ENCODE measurements at places on chromosomes 11 and 22.

- no peak for DNase-seq
Measured at GRCh38 chr11:120660024-120660565, 148.5 kb downstream of the GRIK4 start.

DNA sequence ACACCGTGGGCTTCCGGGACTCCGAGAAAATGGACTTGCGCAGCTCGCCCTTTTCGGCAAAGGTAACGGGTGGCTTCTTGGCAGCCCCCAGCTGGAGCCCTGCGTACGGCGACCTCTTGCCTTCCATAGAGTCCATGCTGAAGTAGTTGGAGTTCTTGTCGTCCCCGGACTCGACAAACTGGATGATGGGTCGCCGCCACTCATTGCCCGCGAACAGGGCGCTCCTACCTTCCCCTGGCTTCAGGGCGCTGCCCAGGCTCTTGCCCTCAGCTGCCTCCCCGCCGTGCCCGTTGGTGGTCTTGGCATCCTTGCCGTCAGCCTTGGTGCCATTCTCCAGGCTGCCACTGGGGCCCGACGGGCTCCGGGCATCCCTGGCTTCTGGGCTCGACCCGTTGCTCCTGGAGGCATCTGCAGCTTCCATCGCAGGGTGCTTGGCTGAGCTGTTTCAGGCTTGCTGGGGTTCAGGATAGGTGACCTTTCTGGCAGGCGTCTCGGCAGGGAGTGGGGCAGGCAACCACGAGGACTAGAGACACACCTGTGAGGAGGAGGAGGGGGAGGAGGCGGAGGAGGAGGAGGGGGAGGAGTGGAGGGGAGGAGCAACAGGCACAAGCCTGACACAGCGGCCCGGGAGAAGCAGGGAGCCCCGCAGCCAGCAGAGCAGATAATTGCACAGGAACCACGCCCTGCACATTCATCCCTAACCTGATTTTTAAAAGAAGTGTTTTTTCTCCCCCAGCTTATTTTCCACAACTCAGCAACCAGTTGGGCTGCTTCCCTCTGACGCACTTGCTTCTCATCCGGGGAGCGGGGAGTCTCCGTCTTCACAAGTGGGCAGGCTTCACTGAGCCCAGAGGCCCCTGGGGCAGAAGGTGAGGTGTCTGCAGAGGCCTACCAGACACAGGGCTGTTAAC is at the start of gene TRIM29:
Gene TRIM29, minus strand, starts transcription at position 503 of the 911 bp plus-strand sequence. Its CDS starts 82 bp downstream, at position 421.
- DNase-seq, result no peak

GRCh38 chr11:130999992-131000770 is 83.9 kb upstream of the SNX19 start:
- DNase-seq, result no peak

DNA sequence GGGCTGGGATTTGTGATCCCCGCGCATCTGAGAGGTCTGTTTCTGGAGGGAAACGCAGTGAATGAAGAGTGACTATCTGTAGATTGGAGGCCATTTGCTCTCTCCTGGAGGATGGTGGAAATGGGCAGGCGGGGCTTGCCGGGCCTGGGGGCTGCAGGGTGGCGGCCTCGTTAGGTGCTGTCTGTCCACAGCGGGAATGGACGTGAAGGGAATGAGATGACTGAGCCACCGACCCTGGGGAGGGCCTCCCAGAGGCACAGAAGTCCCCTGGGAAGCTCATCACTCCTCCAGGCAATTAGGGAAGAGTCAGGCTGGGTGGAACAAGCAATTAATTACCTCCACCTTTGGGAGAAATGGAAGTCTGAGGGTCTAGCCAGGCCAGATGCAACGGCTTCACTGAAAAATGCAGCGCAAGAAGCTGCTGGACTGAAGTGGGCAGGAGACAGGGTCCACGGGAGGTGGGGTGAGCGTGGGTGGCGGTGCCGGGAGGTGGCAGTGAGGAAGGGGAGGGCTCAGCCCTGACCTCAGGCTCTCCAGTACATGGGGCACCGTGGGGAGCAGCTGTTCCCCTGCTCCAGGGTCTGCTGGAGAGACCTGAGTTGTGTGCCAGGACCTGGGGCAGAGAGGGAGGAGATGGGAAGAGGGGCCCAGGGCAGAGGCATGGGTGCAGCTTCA is 524.5 kb downstream of the BRD1 start:
- DNase-seq, result no peak
